H9 (cell line): ENCODE measurements at places on chromosomes 2 and 18. TPM values are rescaled to one million over a fixed set of nuclear protein-coding genes. Genes with fewer than 3 reads are reported as not detected.

GRCh38 chr2:190069936-190070696, 7.6 kb upstream of the MSTN start:
- H3K4me1 ChIP-seq: no peaks in the 10 kb centered on the region
- H3K27me3 ChIP-seq: no peaks in the 10 kb centered on the region
- H3K27ac ChIP-seq: no peak overlapping the region

The SLC11A1 gene
- total RNA-seq: 0.04 and 0.11 TPM in 2 replicates

DNA sequence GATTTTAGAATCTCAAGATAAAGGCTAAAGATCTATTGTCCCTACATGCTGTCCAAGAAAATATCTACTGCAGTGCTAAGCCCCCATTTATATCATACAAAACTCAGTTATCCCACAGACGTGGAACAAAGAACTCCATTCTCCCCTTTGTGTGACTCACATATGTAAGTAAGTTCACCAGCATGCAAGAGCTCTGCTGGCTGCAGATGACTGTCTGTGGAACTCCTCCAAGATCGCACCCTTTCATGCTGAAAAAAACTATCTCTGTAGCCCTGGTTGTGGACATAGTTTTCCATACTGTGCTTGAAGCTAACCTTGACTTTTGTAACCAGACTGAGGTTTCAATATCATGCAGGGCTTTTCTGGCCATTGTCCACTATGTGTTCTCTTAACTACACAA, 207.1 kb downstream of the ZNF521 start:
- H3K27ac ChIP-seq: no peak overlapping the region
- no peak for DNase-seq
- no peaks in the 10 kb centered on the region for H3K27me3 ChIP-seq
- H3K4me3 ChIP-seq: no peak overlapping the region
- no peaks in the 10 kb centered on the region for H3K4me1 ChIP-seq

DNA sequence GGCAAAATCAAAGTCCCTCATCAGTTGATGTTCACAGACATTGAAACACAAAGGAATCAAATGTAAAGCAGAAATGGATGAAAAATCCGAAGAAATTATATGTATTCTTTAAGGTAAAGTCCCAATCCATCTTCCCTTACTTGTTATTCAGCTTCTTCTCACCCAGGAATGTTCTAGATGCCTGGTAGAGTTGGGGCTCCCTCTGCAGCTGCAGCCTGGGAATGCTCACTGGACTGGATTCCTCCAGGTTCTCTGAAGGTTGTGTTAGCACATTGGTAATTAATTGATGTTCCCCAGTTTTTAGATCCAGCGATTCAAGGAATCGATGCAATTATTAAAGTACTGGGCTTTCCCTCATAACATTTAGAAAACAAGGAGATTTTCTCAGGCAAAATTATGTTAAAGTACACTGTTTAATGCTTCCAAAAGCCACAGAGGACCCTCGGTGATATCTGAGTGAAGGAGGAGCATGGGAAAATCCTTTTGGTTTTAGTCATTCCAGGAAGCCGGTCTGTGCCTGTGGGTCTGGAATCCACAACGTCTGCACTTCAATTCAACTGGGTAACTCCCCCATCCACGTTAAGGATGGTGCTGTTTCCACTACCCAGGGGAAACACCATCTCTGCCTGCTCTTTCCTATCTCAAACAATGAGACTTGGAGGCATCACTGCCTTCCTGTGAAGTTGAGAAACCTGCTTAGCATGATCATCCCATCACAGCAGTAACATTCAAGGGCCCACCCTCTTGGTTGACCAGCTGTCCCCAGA, 22.0 kb downstream of the NTSR2 start:
- H3K36me3 ChIP-seq: no peaks in the 10 kb centered on the region; the same call in 1 of the 2 replicates
- no peak for DNase-seq
- H3K27ac ChIP-seq: no peak overlapping the region

- H3K4me1 ChIP-seq: no peaks in the 10 kb centered on the region
- no peak for DNase-seq
- no peak overlapping the region for H3K4me3 ChIP-seq
- H3K36me3 ChIP-seq: peaks cover 2% of the 10 kb centered on the region; the same call in 1 of the 3 replicates
- H3K27me3 ChIP-seq: no peaks in the 10 kb centered on the region
These were observed 948.7 kb downstream of the TSN start for GRCh38 chr2:122704109-122704563.

The PCGF1 gene
- total RNA-seq: 23.8 and 28.1 TPM in 2 replicates

- peaks cover 2% of the 10 kb centered on the region; the same call in 1 of the 2 replicates for H3K36me3 ChIP-seq
- H3K4me1 ChIP-seq: peaks cover 15% of the 10 kb centered on the region
These were observed at the start of gene CYP1B1 for GRCh38 chr2:38075507-38076151. Gene CYP1B1 (minus strand): TSS chr2:38076151. CDS start chr2:38075388, 763 bp downstream.

DNA sequence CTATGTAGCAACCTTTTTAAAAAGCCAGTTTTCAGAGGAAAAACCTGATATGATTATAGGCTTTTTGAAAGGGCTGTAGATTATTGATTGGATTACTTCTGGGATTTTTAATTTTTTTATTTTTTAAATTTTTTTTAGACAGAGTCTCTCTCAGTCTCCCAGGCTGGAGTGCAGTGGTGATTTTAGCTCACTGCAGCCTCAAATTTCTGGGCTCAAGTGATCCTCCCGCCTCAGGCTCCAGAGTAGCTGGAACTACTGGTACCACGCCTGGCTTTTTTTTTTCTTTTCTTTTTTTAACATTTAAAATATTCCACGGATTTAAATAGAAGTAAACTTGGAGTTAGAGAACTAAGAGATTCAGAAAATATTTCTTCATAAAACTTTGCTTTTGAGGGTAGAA, 1.2 kb downstream of the MRPL19 start:
- peaks cover 21% of the 10 kb centered on the region; the same call in 2 of the 3 replicates for H3K36me3 ChIP-seq
- H3K4me1 ChIP-seq: no peaks in the 10 kb centered on the region
- H3K27me3 ChIP-seq: no peaks in the 10 kb centered on the region
- no peak for DNase-seq
- H3K27ac ChIP-seq: no peak overlapping the region
- H3K4me3 ChIP-seq: peak overlapping the region; percentile 94

- H3K27me3 ChIP-seq: no peaks in the 10 kb centered on the region
- H3K4me3 ChIP-seq: no peak overlapping the region
- H3K36me3 ChIP-seq: peaks cover 10% of the 10 kb centered on the region; the same call in 2 of the 3 replicates
- no peaks in the 10 kb centered on the region for H3K4me1 ChIP-seq
- DNase-seq: peak; percentile 30
- no peak overlapping the region for H3K27ac ChIP-seq
These were observed 122.1 kb downstream of the MGAT5 start for GRCh38 chr2:134375935-134376334.

DNA sequence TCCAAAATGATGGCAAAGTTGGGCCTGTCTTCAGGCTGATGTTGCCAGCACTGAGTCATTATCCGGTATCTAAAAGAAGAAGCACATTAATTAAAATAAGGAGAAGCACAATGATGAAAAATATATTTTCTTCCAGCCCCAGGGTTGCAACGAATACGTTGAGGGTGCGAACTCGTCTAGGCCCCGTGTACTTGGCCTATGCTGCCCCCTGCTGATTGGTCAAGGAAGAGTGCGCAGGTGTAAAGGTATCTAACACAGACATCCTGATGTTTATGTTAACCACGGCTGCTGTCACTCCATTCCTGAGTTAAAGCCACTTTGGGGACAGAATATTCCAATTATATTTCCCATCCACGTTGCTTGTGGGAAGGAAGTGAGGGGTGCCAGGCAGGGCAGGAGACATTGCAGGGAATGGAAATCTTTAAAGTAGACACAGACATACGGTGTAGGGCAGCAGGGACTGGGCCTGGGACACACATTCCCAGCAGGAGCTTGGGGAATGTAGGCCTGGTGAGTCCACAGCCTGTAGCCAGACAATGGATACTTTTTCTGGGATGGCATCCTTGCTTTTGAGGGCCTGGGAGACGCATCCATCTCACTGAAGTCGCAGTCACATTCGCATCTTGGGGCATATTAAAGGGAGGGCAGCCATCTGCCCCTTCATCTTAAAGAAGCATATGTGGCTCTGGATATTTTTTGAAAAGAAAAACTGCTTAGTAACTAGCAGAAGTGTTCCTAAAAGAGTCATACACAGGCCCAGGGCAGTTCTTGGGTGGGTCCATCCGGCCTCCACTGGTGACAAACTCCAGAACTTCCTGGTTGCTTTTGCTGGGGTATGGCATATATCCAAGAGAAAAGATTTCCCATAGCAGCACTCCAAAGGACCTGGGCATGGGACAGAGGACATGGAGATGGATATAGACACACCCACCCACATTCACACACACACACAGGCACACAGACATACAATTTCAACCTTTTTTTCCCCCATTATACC, 81.9 kb downstream of the CLIP4 start:
- no peak overlapping the region for H3K4me3 ChIP-seq
- H3K4me1 ChIP-seq: no peaks in the 10 kb centered on the region
- peak; percentile 73 for DNase-seq
- H3K36me3 ChIP-seq: no peaks in the 10 kb centered on the region
- no peak overlapping the region for H3K27ac ChIP-seq
